ENCODE measurements at places on chromosomes 12 and 14.

DNA sequence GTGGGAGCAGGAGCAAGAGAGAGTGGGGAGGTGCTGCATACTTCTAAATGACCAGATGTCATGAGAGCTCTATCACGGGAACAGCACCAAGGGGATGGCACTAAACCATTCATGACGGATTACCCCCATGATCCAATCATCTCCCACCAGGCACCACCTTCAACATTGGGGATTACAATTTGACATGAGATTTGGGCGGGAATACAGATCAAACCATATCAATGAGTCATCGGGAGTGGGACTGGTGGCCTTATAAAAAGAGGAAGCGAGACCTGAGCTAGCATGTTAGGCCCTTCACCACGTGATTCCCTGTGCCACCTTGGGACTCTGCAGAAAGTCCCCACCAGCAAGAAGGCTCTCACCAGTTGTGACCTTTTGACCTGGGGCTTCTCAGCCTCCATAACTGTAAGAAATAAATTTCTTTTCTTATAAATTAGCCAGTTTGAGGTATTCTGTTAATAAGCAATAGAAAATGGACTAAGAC is 28.7 kb downstream of the COX8C start:
- no peak for DNase-seq

DNA sequence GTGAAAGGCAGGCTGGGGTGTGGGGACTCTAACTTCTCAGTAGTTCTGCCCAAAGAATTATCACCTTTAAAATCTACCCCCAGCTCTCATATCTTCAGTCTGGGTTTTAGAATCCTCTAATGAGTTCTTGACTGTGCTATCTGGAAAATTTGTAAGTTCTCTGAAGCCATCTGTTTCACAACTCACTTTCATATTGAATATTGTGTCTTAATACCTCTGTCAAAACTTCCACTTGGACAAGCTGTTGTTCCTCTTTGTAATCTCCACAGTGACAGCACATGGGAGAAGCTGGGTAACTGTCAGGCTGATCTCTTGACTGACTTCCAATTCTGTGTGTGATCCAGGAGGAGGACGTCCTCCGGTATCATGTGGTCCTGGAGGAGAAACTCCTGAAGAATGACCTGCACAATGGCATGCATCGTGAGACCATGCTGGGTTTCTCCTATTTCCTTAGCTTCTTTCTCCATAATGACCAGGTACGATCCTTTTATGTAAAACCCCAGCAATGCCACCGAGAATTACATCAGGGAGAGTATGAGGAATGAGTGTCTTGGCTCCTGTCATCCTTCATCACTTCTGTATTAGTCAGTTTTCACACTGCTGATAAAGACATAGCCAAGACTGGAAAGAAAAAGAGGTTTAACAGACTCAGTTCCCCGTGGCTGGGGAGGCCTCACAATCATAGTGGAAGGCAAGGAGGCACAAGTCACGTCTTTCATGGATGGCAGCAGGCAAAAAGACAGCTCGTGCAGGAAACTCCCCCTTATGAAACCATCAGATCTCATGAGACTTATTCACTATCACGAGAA is 111.9 kb downstream of the STAB2 start:
- no peak for DNase-seq

GRCh38 chr14:65044596-65044959 is 57.7 kb downstream of the MAX start:
- DNase-seq = peak; percentile 34

- no peak for DNase-seq
Observed at GRCh38 chr12:49832836-49833421, 4.7 kb upstream of the NCKAP5L start.

DNA sequence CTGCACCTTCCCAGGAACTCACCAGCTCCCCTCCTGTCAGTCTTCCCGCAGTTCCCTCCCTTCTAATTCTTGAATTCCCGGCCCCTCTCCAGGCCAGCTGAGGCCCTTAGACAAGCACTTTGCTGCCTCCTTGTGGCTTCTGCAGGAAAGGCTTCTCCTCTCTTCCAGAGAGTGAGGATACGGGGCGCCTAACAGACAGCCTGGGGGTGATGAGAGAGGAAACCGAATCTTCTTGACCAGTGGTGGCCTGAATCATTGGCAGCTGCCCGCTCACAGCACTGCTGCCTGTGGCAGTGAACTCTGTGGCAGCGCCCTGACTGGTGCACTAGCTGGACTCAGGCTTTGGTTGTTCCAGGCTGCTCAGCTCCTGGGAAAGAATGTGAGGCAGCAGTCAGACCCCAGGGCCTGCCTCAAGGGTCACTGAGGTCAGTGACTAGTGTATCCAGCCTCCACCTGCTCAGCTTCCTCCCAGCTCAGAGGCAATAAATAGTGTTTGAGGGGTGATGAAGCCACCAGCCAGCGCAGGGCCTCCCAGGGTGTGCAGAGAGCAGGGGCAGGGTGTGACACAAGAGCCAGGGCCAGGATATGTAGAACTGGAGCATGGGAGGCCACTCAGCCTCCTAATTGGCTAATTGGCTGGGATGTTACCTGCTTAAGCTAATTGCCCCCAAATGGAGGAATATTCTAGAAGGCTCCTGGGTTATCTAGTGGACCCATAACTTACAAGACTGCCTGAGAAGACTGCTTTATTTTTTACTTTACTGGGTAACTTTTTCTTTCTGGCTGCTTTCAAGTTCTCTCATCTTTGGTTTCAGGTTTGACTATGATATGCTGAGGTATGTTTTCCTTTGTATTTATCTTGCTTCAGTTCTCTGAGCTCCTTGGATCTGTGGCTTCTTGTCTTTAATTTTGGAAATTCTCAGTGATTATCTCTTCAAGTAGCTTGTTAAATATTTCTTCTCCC is 12.9 kb upstream of the MCRS1 start:
- peak; percentile 77 for DNase-seq

- DNase-seq = no peak
Observed at GRCh38 chr14:51855234-51855633, 5.2 kb upstream of the GNG2 start.

- peak; percentile 2 for DNase-seq
Observed at GRCh38 chr12:44603701-44604100, 272.4 kb downstream of the NELL2 start.

GRCh38 chr14:90294872-90295271 is 36.9 kb downstream of the NRDE2 start:
- DNase-seq = no peak

DNA sequence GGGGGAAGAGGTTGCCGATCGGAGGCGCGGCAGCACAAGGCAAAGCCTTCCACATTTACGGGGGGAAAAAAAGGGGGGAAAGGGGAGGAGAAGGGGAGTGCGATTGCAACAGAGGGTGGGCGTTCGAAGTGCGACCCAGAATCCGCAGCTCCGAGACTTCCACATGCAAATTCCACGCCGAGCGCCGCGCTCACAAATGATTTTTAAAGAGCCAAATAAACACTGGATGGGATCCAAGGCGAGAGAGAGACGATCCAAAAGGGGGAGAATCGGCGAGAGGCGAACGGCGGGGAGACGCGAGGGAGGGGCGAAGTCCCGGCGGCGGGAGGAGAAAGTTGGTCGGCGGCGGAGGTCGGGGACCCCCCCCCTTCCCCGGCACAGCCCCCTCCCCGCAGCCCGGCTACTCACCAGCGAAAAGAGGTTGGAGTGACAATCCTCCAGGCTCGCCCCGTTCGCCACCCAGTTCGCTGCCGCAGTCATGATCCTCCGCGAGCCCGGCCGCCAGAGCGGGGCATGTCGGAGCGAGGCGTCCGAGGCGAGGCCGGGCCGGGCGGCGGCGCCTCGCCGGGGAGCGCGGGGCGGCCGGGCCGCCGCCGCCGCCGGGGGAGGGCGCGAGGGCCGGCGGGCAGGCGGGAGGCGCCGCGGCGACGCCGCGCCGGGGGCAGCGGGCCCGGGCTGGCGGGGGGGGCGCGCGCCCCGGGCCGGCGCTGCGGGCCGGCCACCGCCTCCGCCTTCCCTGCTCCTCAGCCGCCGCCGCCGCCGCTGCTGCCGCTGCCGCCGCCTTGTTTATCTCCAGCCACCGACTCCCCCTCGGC is 634 bp downstream of the MED13L start:
- peak; percentile 74 for DNase-seq

DNA sequence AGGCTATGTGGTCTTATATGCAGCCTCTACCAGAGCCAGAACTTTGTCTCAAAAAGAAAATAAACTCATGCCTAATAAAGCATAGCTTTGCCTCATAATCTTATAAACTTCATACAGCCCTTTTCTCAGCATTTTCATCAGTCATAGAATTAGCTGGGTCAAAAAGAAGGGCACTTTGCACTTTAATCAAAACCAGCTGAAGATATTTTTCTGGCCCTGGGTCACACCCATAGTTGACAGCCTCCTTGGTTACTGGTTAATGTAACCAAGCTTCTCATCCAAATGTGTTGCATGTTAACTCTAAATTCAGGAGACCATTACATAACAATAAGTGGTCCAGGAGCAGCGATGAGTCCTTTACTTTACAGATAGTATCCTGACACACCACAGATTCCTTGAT is 558.2 kb downstream of the FLRT2 start:
- no peak for DNase-seq

DNA sequence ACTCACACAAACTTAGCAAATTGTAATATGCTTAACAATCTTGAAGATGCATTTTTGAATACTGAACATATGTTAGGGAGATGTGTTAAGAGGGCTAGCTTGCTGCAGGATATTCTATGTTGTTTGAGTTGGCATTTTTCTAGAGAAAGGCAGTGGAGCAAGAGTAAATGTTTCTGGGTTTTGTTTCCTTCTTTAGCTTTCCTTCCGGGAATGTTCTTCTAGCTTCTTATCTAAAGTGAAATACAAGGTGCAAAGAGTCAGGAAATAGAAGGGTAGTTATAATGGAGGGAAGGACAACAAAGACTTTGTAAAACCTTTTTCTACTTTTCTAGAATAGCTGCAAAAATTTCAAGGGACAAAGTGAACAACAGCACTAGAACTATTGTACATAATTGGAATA is 77.6 kb upstream of the KCNH3 start:
- DNase-seq = no peak

DNA sequence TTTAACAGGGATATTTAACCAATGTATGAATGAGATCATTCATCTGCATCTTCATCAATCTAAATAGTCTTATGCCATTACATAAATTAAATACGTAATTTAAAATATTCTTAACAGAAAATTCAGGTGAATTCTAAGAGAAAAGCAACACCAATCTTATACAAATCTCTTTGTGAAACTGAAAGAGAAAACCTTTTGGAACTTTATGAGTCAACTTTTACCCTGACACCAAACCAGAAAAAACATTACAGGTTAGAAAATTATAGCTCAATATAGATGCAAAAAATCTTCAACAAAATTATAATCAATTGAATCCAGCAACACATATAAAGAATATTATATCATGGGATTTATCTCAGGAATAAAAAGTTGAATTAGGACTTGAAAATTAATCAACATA is 3.4 kb downstream of the GLIPR1L1 start:
- DNase-seq = no peak

DNA sequence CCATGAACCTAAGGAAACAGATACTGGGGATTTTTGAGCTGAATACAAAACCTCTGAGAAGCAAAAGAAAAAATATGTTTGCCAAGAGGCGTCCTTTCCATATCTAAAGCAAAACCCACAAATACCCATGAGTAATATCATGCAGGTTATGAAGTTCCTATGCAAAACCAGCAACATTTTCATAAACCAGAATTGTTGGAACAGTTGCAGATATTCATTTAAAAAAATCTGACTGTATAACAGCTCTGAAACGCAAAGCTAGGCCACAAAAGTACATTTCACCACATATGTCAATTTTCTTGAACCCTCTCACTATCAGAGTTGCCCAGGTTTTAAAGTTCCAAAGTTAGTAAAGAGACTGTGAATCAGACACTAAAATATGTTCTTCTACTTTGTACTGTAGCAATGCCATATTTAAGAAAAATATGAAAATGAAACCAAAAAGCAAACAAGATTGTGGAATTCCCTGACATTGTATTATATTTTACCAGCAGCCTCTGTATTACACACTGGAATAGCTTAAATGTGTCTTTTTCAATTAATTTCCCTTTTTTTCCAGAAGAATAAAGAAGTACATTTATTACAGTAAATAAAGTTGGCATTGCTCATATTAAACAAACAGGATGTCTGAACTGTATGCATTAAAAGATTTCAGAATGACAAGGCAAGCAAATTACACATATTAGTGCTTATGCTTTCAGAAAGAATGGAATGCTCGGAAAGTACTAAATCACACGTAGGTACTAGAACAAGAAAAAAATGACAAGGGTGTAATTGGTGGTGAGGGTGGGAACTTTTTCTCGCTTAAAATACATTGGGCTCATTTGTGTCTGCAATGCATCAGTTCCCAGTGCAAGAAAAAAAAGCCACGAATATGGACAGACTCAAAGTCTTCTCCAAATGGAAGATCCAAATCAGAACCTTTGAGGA is 33.6 kb upstream of the HIF1A start:
- DNase-seq = no peak

DNA sequence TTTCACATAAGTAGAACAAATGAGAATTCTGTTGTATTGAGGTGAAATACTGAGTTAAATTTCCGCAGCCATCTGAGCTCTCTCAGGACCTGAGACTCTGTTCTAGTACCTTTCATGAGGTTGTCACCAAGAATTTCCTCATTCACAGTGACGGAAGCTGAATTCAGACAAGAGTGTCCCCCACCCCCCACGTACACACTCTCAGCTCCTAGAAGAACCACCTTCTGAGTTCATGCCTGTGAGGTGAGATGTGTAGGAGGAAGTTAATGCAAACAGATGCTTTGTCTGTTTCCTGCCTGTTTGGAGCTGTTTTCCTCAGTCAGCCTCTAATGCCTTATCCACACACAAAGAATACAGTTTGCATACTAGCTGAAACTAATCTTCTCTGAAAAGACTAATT is 18.2 kb downstream of the BICDL1 start:
- DNase-seq = no peak

- no peak for DNase-seq
Observed at GRCh38 chr14:96136371-96137005, 68.2 kb upstream of the BDKRB2 start.

DNA sequence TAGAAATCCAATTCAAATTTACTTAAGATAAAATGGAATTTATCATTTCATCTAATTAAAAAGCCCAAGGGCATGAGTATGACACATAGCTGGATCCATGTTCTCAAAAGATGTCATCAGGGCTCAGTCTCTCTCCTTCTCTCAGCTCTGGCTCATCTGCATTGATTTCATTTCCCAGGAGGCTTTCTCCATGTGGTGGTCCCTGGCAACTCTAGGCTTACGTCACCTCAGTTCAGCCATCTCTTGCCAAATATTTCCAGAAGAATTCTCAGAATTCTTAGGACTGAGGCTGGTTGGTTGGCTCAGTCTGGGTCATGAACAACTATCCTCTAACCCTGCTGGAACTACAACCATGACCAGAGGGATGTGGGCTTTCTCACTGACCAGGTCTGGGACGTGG is 65.3 kb downstream of the FOS start:
- DNase-seq = no peak

GRCh38 chr14:23632461-23633159 is 3.6 kb upstream of the DHRS2 start:
- no peak for DNase-seq

- no peak for DNase-seq
Observed at GRCh38 chr14:38799671-38800070, 303.4 kb downstream of the SEC23A start.

- no peak for DNase-seq
Observed at GRCh38 chr14:96104469-96105057, 65.4 kb downstream of the C14orf132 start.

GRCh38 chr12:12975322-12976077 is 23.5 kb upstream of the GPRC5D start:
- peak; percentile 63 for DNase-seq

- peak; percentile 77 for DNase-seq
Observed at GRCh38 chr12:26810330-26810729, 22.7 kb downstream of the ITPR2 start.

GRCh38 chr14:104113631-104114420 is 24.6 kb upstream of the KIF26A start:
- DNase-seq = no peak

GRCh38 chr12:11927286-11927935 is 143.3 kb upstream of the BCL2L14 start:
- no peak for DNase-seq

- no peak for DNase-seq
Observed at GRCh38 chr12:2234646-2235350, 182.0 kb downstream of the CACNA1C start.

Measured in midbrain (tissue), 1 donor.